Kidney (tissue), 22 donors: ENCODE measurements at places on chromosomes 4 and X.

DNA sequence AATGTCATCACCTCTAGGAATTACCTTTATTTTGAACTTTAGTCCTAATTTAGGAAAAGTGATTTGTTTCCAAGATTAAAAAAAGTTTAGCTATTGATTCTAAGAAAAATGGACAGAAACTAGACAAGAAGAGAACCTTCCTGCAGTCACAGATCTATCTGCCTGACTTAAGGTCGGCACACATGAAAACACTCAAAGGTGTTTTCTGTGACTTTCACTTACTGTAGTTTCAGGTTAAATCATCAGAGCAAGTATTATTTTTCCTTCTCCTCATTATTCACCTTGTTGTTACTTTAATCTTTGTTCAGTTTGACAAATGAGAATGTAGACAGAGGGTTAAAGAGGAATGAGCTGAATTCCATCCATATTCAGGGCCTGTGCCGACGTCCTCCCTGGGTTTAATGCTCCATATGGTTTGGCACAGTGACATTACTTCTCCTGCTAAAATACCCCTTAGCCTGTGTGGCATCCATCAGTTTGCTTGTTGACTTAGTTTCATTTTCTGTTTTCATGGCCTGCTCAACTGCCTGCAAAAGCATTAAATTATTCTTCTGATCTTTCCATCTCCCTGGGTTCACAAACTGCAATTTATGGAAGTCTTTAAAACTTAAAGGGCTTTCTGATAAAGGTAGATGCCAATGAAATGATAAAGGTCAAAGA is 352.7 kb downstream of the NKX6-1 start:
- peak; percentile 49 for DNase-seq

GRCh38 chr4:188117631-188118324 is 8.4 kb upstream of the TRIML2 start:
- DNase-seq, result no peak

GRCh38 chrX:69285881-69286564 is 120.8 kb upstream of the PJA1 start:
- peak; percentile 78 for DNase-seq

DNA sequence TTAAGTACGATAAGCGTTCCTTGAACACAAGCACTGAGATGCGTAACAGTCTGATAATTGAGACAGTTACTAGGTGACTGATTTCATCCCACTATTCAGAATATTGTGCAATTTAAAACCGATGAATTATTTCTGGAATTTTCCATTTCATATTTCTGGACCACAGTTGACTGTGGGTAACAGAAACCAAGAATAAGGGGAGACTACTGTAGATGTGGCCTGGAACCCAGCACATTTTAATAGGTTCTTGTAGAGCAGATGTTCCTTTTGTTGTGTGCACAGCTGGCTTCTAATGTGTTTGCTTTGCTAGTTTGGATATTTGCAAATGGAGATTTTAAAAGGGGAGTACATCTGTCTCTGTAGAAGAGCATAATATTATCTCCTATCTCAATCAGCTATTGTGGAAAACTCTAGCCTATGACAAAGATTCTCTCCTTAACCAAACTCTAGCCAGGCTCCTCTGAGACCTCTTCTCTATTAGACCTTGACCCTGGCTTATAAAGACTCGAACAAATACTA is 16.4 kb downstream of the NAAA start:
- no peak for DNase-seq
